ENCODE measurements at places on chromosomes 11 and 22.

DNA sequence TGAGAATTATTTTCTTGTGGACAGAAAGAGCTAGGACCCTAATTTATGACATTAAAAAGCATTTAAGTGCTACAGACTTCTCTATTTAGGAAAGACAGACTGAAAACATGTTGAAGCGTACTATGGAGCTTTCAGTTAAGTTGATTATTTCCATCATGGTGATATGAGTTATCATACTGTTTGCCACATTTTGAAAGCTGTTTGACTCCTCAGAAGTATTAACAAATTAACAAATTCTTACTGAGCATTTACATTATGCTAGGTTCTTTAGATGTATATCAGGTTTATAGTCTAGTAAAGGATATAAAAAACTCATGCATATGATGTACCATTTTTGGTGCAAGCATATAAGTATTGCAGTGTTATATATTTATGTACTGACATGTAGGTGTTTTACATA is 50.1 kb downstream of the ARHGEF12 start:
- no peak for DNase-seq

GRCh38 chr11:117095284-117096161 is 2.7 kb downstream of the SIK3 start:
- DNase-seq = no peak

GRCh38 chr11:17544181-17544622 is at the start of gene USH1C:
Gene USH1C, minus strand, starts transcription at chr11:17544416. Its CDS starts 109 bp downstream, at chr11:17544307.
- no peak for DNase-seq

- no peak for DNase-seq
Observed at GRCh38 chr11:114562166-114562916, 2.7 kb upstream of the NXPE1 start.

GRCh38 chr11:120912504-120912903 is 111.4 kb upstream of the TBCEL start:
- DNase-seq = peak; percentile 10

- no peak for DNase-seq
Observed at GRCh38 chr11:60924110-60924905, at the start of gene TMEM132A. Gene TMEM132A, plus strand, starts transcription at chr11:60924460. Its CDS starts 174 bp downstream, at chr11:60924634.

DNA sequence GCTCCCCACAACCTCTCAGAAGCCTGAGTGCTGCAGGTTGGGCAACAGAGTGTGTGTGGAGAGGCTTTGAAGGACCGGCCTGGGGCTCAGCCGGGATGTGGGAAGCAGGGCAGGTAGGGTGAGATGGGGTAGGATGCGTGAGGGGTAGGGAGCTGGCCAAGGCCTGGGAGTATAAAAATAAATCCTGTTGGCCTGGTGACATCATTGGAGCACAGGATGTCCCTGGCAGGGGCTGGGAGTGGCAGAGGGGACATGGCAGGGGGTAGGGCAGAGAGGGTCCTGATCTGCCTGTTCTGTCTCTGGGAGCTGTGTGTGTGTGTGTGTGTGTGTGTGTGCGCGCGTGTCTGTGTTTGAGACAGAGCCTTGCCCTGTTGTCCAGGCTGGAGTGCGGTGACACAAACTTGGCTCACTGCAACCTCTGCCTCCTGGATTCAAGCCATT is 28.6 kb downstream of the TEF start:
- DNase-seq = no peak

DNA sequence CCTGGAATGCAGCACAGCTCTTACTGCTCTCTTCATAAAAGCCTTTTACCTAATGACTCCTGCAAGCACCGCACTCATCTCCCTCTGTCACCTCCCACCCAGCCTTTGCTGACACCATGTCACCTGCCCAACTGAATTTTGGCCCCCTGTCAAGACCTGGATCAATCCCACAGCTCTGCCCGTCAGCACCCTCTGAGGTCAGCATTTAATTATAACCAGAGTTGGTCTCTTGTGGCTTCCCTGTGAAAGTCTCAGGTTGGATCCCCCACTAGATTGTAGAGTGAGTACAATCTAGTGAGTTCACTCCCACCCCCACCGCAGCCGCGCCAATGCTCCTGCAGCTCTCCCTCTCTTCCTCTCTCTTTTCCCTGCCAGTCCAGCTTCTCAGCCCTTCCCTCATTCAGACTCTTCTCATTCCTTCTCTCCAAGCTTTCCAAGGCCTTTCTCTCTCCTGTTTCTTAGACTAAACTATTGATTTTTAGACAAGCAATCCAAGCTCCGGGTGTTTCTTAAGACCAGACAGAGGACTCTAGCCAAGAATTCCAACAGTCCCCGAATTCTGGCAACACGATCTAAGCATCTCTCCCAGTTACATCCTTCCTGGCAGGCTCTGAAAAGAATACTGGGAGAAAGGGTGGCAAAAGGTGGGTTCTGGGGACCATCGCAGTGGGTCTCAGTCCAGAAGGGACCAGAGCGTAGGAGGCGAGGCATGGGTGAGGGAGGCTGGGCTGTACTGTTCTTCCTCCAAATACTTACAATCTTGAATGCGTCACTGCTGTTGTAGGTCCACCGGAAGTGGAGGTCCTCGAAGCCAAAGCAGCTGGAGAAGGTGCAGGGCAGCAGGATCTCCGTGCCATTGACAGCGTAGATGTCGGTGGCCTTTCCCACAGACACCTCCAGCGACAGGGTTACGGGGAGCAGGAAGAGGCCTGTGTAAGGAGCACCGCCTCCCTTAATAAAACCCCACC is 8.0 kb downstream of the SCN4B start:
- DNase-seq = no peak

GRCh38 chr11:125559888-125560287 is 9.4 kb upstream of the EI24 start:
- DNase-seq = no peak

DNA sequence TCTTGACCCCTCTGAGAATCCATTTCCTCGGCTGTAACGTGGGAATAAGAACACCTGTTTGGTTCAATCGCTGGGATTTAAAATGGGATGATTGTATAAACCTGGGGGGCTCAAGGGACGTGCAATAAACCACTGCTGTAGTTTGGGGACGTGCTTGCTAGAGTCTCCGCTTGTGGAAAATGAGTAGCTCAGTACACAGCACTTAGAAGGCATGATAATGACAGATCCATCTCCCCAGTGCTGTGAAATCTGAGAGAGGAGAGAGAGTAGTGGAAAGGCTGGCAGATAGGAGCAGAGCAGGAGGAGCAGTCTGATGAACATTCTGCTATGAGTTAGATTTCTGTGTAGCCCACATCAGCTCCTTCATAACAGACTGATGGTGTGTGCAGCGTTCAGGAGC is 256.5 kb downstream of the MN1 start:
- DNase-seq = no peak

DNA sequence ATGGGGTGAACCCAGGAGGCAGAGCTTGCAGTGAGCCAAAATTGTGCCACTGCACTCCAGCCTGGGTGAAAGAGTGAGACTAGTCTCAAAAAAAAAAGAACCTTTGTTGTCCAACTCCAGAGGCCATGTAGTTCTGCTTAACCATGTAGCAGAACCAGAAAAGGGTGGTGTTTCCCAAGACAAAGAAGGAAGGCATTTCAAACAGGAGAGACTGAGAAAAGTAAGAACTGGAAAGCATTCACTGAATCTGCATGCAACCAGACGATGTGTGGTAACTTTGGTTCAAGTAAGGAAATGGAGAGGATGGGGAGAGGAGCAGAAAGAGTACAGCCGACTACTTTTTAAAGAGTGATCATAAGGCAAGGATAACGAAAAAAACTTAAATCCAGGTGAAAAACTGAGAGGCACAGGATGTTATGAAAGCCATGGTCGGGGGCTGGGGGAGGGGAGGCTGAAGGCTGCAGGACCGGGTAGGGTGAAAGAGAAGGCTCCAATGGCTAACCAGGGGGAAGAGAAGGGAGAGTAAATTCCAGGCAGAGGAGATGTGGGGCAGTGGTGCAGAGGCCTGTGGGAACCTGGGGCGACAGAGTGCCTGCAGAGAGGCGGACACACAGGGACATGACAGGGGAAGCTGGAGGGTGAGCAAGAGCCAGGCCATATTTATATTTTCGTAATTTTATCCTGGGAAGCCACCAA is 48.8 kb downstream of the MAPK1 start:
- DNase-seq = no peak

DNA sequence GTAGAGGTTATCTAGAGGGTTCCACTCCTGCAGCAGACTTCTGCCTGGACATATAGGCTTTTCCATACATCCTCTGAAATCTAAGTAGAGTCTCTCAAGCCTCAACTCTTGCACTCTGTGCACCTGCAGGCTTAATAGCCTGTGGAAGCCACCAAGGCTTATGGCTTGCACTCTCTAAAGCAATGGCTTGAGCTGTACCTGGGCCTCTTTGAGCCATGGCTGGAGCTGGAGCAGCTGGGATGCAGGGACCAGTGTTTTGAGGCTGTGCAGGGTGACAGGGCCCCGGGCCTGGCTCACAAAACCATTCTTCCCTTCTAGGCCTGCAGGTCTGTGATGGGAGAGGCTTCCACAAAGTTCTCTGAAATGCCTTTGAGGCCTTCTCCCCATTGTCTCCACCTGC is 2.9 kb upstream of the NXPE4 start:
- no peak for DNase-seq

GRCh38 chr22:39144101-39144767 is 8.2 kb downstream of the CBX7 start:
- no peak for DNase-seq

GRCh38 chr11:32348502-32348901 is 86.8 kb downstream of the WT1 start:
- no peak for DNase-seq

GRCh38 chr11:19642185-19643158 is 70.2 kb upstream of the NAV2 start:
- no peak for DNase-seq

DNA sequence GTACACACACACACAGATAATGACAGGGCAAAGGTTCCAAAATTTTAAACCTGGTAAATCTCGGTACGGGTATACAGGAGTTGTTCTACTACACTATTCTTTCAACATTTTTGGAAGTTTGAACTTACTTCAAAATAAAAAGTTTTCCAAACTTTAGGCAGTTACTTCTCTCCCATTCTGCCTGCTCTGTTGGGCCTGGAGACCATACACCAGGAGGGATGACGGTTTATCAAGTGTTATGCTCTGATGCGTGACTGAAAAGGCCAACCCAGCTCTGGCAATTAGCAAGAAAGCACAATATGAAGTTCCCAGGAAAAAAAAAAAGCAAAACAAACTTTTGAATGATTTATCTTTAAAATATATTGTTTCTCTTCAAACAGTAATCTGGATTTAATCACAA is 969 bp downstream of the SERPIND1 start:
- DNase-seq = no peak
